ENCODE measurements at places on chromosomes 4 and X.

DNA sequence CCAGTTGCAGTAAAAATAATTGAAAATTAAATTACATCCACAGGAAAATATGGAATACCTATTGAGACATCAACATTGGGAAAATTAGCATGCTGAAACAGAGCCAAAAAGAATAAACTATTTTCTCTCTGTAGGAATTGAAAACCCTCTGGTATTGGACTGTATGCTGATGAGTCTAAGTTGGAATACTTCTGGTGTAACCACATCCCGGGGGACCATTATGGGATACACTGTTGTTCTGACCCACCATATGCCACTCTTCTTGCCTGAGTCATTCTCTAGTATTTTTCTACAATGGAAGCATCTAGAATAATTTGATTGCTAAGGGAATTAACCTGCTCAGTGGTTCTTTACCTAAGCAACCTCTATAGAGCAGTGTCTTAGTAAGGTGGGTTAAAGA is 640.7 kb upstream of the AGA start:
- no peak for DNase-seq

- DNase-seq: no peak
Measured at GRCh38 chr4:152165146-152165545, 370.7 kb downstream of the FBXW7 start.

GRCh38 chrX:10011261-10011931 is 44.2 kb downstream of the CLDN34 start:
- no peak for DNase-seq

DNA sequence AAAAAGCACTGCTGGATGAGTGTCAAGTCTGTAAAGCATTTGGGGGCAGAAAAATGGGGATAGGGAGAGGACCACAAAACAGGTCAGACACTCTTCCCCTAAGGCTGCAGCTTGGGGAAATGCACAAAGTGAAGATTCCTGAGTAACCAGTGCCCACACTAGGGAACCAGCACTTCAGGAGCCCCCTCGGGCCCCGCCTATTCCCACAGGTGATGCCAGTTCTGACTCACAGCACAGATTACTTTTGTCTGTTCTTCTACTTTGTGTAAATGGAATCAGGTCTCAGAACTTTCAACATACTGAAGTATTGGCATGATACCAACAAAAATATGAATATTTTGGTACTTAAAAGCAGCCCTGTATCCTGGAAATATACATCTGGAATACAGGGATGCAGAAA is 112.5 kb downstream of the ADRA2C start:
- DNase-seq: no peak

GRCh38 chrX:101682723-101683122 is 23.1 kb upstream of the ARMCX2 start:
- no peak for DNase-seq

- DNase-seq: no peak
Measured at GRCh38 chr4:53365121-53365485, 758 bp downstream of the SCFD2 start.

DNA sequence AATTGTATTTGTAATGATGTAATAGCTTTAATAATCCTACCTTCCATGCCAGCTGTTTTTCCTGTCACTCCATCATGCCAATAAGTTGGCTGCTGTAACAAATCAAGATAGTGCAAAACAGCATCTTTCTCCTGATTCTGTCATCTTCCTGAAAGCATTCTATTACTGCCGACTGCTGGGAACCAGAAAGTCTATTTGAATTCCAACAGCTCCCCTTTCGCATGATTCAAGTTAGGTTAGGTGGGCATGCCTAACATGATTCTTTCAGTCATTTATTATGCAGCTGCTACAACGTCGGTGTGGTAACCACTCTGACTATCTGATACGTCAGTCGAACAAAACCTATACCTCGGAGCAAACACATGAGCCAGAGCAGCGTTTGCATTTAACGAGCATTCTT is 127.9 kb upstream of the DMD start:
- DNase-seq: no peak

GRCh38 chr4:56828784-56829535 is 7.5 kb upstream of the SPINK2 start:
- no peak for DNase-seq

DNA sequence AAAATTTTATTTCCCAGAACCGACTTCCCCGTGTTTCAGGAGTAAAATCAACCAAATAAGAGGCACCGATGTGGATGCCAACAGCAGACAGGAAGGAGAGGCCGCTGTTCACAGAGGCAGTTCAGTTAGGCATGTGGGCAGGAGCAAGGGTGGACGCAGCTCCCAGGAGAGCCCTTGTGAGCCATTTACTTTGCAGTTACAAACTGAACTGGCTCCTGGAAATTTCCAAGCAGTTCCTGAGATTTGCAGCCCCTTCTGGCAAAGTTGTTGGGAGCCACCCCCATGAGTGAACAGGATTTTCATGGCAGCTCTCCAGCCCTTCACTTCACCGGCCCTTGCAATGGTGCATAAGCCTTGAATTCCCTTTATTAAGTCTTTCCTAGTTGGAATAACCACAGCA is 189.1 kb downstream of the AFAP1 start:
- no peak for DNase-seq

GRCh38 chr4:82542642-82543041 is 19.1 kb downstream of the TMEM150C start:
- DNase-seq: no peak

DNA sequence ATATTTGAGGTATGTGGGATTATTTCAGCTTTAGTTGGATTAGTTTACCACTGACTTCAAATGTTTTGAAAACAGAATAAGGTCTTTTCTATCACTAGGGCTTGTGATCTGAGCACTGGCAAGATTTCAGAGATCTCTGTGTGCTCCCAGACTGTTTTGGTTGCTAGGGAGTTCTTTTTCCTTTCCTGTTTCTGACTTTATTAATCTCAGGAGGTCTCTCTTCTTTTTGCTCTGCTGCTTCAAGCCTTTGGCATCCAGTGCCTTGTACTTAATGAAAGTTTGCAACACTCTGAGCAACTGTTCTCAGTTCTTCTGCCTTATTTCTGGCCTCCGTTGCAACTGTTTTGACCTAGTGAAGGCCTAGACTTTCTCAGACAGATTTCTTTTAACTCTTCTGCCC is 32.1 kb upstream of the PAQR3 start:
- DNase-seq: no peak

DNA sequence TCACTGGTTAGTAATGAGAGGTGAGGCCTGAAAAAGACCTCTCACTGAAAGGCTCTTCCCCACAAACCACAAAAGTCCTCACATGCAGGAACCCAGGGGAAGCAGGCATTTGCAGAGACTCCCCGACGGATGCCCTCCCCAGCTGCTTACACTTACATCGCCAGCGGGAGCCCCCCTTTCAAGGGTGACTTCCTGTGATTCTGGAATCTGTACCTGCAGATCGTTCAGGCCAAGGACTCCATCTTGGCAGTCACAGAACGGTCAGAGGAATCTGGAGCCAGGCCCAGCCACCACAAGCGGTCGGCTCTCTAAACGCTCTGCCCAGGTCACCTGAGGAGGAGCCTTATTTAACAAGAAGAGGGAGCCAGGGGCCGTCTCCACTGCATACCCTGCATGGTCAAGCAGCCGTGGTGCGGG is 71.3 kb upstream of the STS start:
- DNase-seq: no peak

DNA sequence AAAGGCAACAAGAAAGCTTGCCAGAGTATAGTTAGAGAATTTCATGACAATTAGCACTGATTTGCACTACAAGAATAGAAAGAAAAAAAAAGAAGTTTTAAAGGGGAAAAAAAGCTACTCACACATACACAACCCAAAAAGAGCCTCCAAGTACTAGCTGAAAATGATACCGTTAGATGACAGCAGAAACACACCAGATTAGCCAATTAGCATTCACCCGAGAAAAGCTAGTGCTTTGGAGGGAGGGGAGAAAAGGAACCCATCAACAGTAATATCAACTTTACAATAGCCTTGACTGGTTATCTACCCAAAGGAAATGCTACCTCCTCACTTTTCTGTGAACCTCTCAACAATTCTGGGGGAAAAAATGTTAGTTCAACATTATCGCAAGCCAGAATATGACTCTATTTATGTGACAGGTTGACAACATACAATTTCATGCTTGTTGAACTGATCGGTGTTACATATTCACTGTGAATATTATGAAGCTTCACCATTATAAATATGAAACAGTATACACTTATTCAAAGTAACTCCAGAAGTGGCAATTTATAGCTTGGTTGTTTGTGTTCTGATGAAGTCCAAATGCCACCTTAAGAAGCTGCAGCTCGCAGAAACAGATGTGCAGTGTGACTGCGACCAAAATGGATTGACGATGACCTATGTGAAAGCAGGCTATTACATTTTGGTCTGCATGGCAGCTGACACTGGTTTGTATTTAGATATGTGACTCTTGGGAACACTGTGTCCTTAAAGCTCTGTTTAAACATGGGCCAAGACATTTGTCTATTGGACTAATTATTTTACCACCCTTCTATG is 15.9 kb downstream of the PPARGC1A start:
- no peak for DNase-seq

- no peak for DNase-seq
Measured at GRCh38 chrX:30865015-30865414, 24.0 kb downstream of the TAB3 start.

DNA sequence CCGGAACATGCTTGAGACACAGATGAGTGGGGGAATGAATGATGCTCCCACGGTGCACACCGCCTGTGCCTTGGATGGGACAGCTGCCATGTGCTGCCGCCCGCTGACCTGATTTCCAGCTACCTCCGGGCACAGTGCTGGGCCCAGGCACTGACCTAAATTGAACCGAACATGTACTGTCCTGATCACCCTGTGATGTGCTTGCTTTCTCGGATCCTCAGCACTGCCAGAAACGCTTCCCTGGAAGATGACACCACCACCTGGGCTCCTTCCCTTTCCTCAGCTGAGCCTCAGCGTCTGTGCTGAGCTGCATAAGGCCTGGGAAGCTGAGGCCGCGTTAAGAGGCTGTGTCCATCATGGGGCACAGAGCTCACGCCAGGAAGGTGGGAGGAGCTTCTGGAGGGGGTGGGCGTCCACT is 39.3 kb upstream of the MXD4 start:
- DNase-seq: no peak

DNA sequence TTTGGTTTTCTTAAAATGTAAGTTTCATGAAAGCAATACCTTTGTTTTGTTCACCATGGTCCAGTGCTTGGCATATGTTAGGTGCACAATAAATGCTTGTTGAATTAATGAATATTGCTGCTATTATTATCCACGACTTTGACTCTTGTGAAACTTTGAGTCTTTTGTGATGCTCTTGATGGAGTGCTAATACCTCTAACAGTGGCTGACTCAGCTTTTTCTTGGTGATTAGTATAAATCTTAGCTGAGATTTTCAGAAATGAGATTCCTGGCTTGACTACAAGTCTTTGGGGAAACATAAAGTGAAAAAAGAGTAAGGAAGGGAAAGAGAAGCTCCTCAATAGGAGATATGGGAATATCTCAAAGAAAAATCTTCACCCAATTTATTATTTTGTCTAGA is 375.2 kb upstream of the RPS6KA3 start:
- DNase-seq: no peak

- DNase-seq: no peak
Measured at GRCh38 chrX:27815209-27815608, 7.4 kb downstream of the MAGEB10 start.

DNA sequence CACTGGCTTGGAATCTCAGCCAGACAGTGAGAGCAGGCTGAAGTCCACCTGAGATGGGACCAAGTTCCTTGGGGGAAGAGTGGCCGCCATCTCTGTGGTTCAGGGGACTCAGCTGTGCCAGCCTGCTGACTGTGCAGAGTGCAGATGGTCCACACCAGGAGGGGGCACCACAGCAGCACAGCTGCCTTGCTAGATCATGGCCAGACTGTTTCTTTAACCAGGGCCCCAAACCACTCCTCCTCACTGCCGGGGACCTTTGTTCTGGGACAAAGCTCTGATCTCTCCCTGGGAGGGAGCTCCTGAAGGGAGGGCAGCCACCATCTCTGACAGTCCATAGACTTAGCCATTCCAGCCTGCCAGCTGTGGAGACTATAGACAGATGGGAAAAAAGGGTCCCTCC is 2189.6 kb downstream of the PCDH7 start:
- DNase-seq: no peak

- no peak for DNase-seq
Measured at GRCh38 chr4:2296631-2297601, 35.0 kb upstream of the MXD4 start.

- DNase-seq: no peak
Measured at GRCh38 chr4:151687021-151687640, 73.7 kb downstream of the GATB start.

GRCh38 chrX:48531358-48531959 is 8.1 kb upstream of the TBC1D25 start:
- no peak for DNase-seq

GRCh38 chr4:154189346-154189745 is 302.3 kb downstream of the DCHS2 start:
- DNase-seq: no peak

DNA sequence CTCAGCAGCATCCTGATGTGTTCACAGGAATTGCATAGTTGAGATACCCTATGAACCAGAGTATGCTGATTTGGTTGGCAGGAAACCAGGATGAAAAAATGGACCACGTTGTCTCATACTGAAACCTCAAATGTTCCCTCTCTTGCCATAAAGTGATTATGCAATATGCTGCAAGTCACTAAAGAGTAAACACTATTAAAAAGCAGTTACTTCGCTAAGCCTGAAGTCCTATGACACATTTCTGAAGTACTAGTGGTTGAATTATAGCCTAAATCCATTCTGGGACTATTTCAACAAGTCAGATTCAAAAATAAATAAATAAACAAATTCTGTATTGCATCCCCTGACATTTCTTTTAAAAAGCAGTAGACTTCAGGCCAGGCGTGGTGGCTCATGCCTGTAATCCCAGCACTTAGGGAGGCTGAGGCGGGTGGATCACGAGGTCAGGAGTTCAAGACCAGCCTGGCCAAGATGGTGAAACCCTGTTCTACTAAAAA is 106.0 kb upstream of the NAP1L5 start:
- DNase-seq: no peak

- no peak for DNase-seq
Measured at GRCh38 chrX:11427453-11428071, 134.3 kb downstream of the AMELX start.

DNA sequence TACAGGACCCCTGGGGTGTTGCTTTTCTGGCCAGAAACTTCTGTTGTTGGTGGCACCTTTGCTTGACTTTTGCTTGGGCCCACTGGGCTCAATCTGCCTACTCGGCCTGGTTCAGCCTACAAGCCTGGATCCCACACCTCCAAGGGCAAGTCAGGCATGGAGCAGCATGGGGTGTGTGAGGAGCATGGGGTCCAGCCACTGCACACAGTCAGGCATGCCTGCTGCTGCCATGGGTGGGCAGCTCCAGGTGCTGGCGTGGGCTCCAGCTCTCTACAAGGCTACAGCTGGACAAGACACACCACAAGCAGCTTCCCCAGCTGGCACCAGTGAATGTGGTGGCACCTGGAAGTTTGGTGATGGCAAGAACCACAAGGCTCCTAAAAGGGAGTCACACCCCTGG is 1683.1 kb upstream of the ADGRL3 start:
- DNase-seq: no peak
